Activated T-cell treated with anti-CD3 and anti-CD28 coated beads, Interleukin-2, amount 50 U/mL, for 48 hours (primary cell): ENCODE measurements at places on chromosomes 6 and 20.
A peak's percentile ranks its signal among the peaks of the same experiment; 100 is the strongest.

GRCh38 chr20:11799281-11799684, 118.4 kb upstream of the BTBD3 start:
- no peak for DNase-seq

GRCh38 chr20:33305589-33306057, 22.6 kb downstream of the BPIFB1 start:
- DNase-seq = no peak

- DNase-seq = no peak
Measured at GRCh38 chr6:127590344-127590743, 13.4 kb downstream of the C6orf58 start.

DNA sequence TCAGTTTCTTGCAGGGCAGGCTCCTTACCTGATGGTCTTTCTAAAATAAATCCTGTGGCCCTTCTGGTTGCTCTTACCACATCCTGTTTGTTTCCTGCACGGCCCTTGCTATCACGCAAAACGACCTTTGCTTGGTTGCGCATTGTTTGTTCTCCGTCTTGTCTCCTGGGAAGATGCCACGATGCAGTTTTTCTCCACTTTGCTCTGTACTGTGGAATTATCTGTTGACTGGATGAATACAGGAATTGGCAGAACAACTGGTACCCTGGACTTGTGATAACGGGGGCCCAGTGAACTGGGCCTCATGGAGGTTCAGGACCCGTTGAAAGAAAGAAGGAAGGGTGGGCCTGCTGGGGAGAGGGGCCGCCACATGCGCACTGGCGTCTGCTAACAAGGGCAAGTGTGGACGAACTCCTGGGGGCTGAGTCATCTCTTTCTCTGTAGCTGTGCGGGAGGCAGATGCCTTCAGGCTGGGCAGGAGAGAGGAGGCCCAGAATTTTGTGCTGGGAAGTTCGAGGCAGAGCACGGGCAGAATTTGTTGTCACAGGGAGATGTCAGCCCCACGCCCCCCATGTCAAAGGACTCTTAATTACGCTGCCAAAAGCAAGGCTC, 139.9 kb downstream of the BMP7 start:
- no peak for DNase-seq

DNA sequence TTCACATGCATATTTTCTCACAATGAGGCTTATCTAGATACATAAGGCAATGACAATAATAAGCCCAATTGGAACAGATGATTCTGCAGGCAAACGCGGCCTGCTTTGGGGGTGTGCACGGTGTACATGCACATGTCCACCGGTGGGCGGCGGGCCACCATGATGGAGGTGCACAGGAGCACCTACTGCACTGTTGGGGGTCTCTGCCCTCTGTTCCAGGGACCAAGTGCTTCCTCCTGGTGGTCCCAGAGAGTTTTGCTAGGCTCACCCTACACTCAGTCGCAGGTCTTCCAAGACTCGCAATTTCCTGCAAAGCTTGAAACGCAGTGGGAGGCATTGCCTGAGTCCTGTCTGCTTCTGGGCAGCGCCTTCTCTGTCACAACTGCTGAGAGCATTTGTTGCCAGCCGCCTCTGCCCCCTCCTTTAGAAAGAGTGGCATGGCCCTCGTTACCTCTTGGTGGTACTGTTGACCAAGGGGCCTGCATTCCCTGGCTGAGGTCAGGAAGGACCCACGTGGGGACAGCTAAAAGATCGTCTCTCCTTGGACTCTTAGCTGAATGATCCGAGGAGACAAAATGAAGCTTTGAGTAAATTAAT, 135.3 kb downstream of the ERMARD start:
- DNase-seq = no peak

- DNase-seq = no peak
Measured at GRCh38 chr6:82893889-82894652, 171.6 kb downstream of the UBE3D start.

DNA sequence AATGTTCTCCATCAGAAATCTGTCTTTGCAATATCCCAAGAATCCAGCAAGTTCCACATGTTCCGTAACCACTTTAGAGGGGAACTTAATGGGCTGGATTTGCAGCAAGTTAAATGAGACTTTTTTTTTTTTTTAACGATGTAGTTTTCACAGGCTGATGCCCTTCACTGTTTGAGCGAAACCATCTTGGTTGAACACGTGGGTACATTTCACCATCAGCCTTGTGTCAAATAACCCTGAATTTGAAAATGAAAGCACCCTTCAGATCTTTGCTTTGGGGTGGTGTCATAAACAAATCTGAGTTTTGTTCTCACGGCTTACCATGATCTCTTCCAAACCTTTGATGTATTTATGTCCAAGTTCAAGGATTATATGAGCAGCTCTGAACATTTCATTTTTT, 73.7 kb upstream of the EXOC2 start:
- DNase-seq = no peak

GRCh38 chr20:56411759-56412472, at the start of gene CASS4:
TSS of gene CASS4 (plus strand) at chr20:56412260. CDS start at chr20:56412459, 199 bp downstream.
- DNase-seq = peak; percentile 47

- DNase-seq = no peak
Measured at GRCh38 chr6:98416027-98416426, 418.3 kb upstream of the POU3F2 start.

DNA sequence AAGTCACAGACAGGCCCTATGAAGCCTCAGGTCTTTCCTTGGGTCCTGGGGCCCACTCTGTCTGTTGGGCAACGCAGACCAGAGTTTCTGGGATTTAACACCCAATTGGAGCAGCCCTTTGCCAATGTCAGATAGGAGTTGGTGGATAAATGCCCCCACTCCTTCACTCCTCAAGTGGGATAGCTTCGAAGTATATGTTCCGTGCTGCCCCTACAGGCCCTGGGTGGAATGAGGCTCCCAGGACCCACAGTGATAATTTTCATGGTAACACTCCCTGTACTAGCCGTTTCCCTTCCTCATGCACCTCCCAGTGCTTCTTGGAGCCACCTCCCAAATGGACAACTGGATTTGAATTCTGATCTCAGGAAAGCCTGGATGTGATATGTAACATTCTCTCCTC, 145.4 kb downstream of the FOXA2 start:
- no peak for DNase-seq

- peak; percentile 80 for DNase-seq
Measured at GRCh38 chr6:28586962-28587745, 61.5 kb downstream of the GPX5 start.

DNA sequence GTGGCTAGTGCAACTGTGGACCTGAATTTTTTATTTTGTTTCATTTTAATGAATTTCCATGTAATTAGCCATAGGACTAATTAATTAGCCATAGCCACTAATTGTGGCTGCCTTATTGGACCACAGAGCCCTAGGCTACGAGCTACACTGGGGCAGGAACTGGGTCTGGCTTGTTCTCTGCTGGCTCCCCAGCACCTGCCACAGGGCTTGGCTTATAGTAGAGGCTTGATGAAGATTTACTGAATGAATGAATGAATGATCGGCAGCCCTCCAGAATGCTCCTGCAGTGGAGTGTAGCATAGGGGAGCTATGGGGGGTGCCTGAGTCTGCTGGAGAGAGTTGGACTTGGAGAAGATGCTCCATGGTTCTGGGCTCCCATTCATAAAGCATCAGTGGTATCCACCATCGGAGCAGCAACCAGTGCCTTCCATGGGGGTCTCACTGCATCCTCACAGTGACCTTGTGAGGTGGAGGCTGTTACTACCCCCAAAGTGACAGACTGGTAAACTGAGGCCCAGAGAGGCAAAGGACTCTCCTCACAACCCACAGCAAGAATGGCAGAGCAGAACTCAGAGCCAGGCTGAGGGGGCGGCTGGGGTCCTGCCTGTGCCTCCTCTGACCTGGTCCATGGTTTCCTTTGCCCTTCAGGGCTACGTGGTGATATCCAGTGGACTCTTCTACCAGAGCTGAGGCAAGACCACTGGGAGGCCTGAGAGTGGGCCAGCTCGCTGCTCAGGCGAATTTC, 8.6 kb upstream of the BPIFB6 start:
- DNase-seq = no peak

GRCh38 chr6:106743612-106744011, 114.2 kb downstream of the QRSL1 start:
- DNase-seq = no peak

DNA sequence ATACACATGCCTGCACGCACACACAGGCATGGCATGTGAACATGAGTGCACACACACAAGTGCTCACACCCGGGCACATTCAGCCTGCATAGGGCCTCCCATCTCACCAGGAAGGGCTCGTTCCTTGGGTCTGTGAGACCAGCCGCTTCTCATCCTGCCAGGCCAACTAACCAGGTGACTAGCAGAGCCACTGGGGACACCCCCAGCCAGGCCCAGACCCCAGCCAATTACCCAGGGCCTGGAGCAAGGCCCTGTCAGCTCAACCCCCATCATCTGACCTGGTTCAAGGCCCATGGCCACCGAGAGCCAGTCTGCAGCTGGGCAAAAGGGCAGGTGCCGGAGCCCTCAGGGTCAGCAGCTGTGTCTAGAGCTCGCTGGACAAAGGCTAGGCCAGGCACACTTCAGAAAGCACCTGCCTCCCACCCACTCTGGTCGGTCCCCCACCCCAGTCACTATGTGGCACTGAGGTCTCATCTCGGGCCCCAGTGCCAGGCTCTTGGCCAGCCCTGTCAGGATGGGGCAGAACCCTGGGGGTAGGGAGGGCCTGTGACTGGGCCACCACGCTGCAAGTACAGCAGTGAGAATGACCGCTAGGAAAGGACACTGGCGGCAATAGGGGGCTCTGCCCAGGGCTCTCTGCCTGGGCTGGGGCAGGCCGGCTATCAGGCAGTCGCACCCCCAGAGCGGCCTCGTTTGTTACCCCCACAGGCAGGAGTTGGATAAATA, 26.8 kb upstream of the MRGBP start:
- DNase-seq = no peak
